ENCODE measurements at places on chromosomes 6 and 20. TPM values are rescaled to one million over a fixed set of nuclear protein-coding genes. Genes with fewer than 3 reads are reported as not detected.

The HLA-F gene
- total RNA-seq: 3.5 TPM

DNA sequence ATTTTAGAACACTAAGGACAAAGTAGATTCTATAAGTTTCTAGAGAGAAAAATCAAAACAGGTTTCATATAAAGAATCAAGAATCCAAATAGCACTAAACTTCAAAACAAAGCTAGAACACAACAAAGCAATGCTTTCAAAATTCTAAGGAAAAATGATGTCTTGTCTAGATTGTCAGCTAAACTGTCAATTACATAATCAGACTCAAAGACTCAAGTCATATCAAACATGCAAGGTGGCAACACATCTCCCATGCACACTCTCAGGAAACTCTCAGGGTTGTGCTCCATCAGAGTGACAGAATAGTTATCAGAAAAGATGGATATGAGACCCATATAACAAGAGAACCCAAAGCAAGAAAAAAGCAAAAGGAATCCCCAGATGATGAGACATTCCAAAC, 23.9 kb downstream of the HACE1 start:
- no peak for DNase-seq

GRCh38 chr6:3291987-3292386, 33.2 kb downstream of the PSMG4 start:
- no peak for DNase-seq

DNA sequence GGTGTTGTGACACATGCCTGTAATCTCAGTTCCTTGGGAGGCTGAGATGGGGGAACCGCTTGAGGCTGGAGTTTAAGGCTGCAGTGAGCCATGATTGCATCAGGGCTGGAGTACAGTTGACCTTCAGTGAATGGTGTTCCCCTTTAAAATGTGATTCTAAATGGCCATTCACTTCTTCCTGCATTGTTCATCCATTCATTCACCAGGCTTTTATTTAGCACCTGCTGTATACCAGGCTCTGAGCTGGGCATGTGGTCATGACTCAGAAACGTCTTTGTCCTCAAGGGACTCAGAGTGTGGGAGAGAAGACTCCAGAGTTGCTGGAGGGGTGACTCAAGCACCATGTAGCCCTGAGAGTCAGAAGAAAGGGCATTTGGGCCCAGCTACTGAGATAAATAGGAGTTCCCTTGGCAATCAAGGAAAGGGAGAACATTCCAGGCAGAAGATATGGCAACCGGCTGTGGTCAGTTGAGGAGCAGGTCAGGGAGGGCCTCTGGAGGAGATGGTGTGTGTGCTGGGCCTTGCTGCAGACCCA, 101.1 kb downstream of the DLGAP4 start:
- no peak for DNase-seq

GRCh38 chr6:157721426-157721825, 101.6 kb upstream of the SNX9 start:
- no peak for DNase-seq

The CCHCR1 gene
- 56.5 TPM for total RNA-seq

DNA sequence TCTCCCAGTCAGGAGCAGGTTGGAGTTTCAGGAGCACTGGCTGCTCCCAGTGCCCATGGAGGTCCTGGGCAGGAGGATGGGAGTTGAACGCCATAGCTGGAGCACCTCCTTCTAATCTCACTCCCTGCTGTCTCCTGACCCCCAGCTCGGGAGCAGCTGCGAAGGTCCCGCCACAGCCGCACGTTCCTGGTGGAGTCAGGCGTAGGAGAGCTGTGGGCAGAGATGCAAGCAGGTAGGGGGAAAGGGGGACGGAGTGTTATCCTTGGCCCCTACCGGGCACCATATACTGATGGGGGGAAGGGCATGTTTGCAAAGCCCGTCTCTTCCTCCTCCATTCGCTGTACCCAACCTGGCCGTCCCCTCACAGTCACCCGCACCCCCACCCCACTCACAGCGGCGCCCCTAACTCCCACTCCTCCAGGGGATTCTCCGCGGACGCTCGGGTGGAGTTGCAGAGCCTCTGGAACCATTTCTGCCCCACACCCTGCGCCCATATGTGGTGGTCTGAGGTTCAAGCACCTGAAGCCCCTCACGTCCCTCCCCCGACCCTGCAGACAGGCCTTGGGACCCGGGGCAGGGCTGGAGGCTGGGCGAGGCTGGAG, 16.7 kb downstream of the HSPA12B start:
- no peak for DNase-seq

GRCh38 chr6:147892476-147892875, 384.0 kb downstream of the SAMD5 start:
- DNase-seq: no peak

The MICA gene
- 13.7 TPM for total RNA-seq

GRCh38 chr20:11941593-11942246, 24.0 kb downstream of the BTBD3 start:
- DNase-seq: no peak

The SMLR1 gene
- total RNA-seq: 0.48 TPM

GRCh38 chr20:51759769-51760510, 8.2 kb downstream of the ATP9A start:
- DNase-seq: no peak

DNA sequence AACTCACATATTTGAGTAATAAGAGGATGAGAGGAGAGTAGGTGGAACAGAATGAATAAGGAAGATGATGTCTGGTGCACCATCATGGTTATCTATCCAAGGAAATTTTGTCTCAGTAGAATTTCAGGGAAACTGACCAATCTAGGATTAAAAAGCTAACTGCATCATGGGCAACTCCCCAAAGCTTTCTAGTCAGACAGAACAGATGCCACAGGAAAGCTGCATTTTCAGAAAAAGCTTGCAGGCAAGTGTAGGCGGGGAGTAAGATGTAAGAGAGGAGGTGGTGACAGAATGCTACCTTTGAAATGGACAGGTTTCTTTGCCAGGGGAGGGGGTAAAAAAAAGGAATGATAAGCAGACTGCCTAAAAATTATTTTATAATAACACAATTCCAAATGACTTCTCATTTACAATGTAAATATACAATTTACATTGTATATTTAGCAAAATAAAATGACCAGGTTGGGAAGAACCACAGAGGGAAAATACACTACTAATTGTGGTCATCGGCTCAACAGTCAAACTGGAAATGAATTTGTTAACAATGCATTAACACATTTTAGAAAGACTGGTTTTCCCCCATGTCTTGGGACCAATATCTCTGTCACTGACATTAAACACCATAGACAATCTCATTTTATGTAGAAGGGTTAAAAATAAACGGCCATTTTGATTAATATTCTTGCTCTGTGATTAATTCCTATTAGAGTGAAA, 15.1 kb downstream of the NHSL1 start:
- DNase-seq: no peak

GRCh38 chr6:49003348-49003747, 459.7 kb downstream of the MMUT start:
- no peak for DNase-seq

- no peak for DNase-seq
Measured at GRCh38 chr20:49893242-49894072, 21.9 kb downstream of the SPATA2 start.

DNA sequence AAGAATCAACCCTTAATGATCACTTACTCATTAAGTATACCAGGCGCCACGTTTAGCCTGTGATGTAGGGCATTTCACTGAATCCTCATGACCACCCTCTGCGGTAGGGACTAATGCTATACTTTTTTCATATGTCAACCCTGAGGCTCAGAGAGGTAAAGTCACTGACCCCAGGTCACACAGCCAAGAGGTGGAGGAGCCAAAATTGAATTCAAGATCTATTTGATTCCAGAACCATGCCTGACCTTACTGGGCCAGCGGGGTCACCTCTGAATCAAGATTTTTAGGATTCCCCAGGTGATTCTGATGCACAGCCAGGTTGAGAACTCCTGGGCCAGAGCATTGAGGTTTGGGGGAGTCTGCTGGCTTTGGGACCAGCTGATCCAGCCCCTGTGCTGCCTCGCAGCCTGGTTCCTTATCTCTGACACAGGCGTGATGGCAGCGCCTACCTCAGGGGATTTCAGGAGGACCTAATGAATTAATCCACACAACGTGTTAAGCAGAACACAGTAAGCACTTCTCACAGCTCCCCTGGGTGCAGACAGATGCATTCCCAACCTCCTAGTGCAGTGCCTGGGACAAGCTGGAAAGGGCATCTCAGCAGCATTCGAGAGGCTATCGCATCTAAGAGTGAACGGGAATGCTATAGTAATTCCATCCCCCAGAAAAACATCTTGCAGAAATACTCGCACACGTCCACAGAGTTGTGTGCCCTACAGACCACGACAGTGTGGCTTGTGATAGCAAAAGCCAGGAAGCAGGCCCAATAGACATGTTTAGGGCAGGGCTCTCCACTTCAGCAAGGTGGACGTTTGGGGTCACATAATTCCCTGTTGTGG, 101.4 kb upstream of the PTPN1 start:
- DNase-seq: no peak

- DNase-seq: no peak
Measured at GRCh38 chr6:35973670-35974222, 50.7 kb downstream of the SLC26A8 start.

- DNase-seq: no peak
Measured at GRCh38 chr6:100880149-100880852, 828 bp downstream of the ASCC3 start.

The BPIFB2 gene
- total RNA-seq: not detected

- DNase-seq: no peak
Measured at GRCh38 chr20:51678026-51678697, 90.0 kb downstream of the ATP9A start.

DNA sequence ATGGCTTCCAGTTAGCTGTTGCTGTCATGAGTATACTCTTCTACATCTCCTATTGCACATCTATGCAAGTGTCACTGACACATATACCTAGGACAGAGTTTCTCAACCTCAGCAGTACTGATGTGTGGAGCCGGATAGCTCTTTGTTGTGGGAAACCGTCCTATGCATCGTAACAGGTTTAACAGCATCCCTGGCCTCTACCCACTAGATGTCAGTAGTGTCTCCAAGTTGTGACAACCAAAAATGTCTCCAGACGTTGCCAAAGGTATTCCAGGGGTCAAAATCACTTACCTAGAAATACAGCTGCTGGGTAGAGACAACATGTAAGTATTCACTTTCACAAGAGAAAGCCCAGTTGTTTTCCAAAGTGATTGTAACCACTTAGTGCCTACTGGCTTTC, 637.6 kb downstream of the RNF144B start:
- peak; percentile 79 for DNase-seq

GRCh38 chr6:136695412-136695811, 96.9 kb downstream of the MAP3K5 start:
- DNase-seq: no peak

GRCh38 chr20:62561948-62562347, 80.4 kb upstream of the SLCO4A1 start:
- DNase-seq: no peak

- DNase-seq: no peak
Measured at GRCh38 chr6:81895511-81896185, 143.2 kb upstream of the TENT5A start.

The GABBR1 gene
- 81.8 TPM for total RNA-seq

The ZBTB22 gene
- total RNA-seq: 21.1 TPM

The FOXF2 gene
- 0.11 TPM for total RNA-seq

- no peak for DNase-seq
Measured at GRCh38 chr6:13660273-13660672, 45.1 kb downstream of the NOL7 start.

DNA sequence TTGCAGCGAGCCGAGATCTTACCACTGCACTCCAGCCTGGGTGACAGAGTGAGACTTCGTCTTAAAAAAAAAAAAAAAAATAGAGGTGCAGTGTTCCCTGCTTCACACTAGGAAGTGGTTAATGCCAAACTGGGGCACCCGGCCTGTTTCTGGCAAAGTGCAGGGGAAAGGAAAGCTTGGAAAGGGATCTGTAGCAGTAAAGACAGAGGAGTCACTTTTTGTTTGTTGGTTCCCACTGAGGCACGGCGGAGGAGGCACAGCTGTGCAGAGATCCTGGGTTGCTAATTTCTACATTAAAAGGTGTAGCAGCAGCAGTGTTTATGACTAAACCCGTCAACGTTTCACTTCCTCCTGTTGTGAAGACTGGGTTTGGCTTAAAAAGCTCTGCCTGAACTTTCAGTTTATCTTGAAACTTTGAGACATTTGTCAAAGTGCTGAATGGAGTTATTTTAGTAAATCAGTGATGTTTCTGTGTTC, 125.6 kb downstream of the CARMIL1 start:
- DNase-seq: no peak

DNA sequence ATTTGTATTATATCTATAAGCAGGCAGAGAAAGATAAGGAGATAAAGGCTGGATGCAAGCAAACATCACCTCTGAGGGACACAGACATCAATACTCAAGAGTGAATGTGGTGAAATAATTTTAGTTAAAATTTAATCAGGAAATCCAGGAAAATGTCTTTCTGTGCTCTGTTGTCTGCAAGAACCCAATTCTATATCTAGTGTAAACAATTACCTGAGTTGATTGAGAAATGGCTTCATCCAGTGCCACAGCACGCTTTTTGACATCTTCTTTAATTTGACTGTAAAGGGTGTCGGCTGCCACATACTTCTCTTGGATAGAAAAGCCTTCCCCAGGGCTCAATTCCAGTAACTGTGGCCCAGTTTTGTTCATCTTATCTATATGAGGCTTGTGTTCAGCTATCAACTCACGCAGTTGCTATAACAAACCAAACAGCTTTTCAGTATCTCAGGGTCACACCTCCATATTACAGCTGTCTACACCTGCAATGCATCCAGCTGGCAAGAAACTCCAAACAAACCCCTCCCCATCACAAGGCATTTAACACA, 131.6 kb downstream of the DST start:
- no peak for DNase-seq

- no peak for DNase-seq
Measured at GRCh38 chr6:37382994-37383765, 29.4 kb downstream of the RNF8 start.

GRCh38 chr20:22763257-22763906, 179.0 kb upstream of the FOXA2 start:
- DNase-seq: no peak

The SLC35F1 gene
- total RNA-seq: 5.9 TPM

The EEF1A1 gene
- 11,075 TPM for total RNA-seq

The GGT7 gene
- 39.6 TPM for total RNA-seq

The DSP gene
- 127 TPM for total RNA-seq

The GPLD1 gene
- total RNA-seq: 7.9 TPM

- no peak for DNase-seq
Measured at GRCh38 chr6:144315226-144315980, 30.3 kb downstream of the UTRN start.

- DNase-seq: no peak
Measured at GRCh38 chr20:50048420-50049166, 64.4 kb downstream of the UBE2V1 start.

DNA sequence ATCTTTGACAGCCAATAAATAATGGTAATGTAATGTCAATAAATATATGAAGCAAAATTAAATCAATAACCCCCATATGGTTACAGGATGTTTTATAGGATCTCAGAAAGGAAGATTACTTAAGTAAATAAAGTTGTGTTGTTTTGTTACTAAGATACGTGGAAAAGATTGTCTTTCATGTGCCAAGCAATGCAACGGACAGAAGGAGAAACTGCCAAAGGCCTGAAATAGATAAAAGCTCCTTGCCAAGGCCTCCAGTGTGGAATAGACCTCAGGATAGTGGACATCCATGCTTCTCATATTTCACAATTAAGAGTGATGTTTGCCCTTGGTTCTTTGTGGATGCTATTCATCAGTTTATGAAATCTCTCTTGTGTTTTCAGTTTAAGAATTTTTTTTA, 16.4 kb upstream of the FNDC1 start:
- no peak for DNase-seq

GRCh38 chr6:125511809-125512396, 210.1 kb upstream of the HDDC2 start:
- DNase-seq: no peak

The MYMX gene
- total RNA-seq: 3.3 TPM

The WFDC12 gene
- total RNA-seq: not detected

Measured in endodermal cell (in vitro differentiated cells).